ENCODE measurements at places on chromosomes 1 and 21. TPM values are rescaled to one million over a fixed set of nuclear protein-coding genes. Genes with fewer than 3 reads are reported as not detected.

GPR61 gene
- not detected for total RNA-seq

DNA sequence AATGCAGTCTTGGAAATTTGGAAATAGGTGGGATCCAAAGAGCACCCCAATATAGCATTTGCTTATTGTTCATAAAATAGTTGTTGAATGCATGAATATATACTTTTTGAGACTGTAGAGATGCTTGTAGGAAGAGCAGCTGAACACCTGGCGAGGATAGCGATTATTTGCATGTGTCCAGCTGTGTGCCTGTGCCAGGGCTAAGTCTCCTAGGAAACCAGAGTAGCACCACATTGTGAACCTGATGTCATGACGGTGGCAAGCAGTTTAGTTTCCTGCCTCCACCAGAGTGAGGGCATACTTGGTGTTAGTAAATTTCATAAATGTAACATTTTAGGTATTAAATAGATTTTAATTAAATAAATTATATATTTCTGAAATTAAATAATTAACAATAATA, 37.3 kb upstream of the IRF2BP2 start:
- no peak for DNase-seq

AIRE gene
- total RNA-seq, result not detected

DNA sequence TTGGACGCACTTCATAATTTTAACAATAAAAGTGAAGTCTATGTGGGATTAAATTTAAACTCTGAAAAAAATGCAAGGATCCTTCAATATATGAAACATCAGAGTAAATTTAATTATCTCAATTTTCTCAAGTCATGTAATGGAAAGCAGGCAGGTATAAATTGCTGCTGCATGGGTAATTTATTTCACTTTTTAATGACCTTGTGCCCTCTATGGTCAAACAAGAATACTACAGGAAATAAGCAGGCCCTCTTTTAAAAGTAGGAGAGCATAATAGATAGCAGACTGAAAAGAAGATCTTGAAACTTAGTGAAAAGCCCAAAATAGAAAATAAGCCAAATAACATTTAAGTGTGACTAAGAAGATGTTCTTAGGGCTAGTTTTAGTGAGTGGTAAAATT, 22.9 kb downstream of the BCAS2 start:
- DNase-seq, result no peak

- DNase-seq, result no peak
These were observed 29.9 kb downstream of the VASH2 start for GRCh38 chr1:212980123-212980785.

SORT1 gene
- total RNA-seq, result 107 TPM

GRCh38 chr1:204313675-204314074, 46.1 kb downstream of the PLEKHA6 start:
- DNase-seq, result no peak

DNA sequence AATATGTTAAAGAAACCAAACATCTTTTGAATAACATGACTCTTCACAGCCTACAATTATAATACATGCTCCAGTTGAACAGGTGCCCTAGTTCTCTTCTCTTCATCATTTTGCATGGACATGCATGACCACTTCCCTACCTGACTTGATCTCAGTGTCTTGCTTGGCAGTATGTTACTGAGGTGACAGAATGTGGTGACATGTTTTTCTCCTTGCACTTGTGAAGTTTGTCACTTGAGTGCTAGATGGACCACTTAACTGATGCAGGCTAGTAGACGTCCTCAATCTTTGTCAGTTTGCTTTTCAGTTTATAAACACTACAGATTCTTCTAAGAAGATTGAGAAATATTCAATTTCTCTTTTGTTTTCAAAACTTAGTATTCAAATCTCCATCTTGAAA, 10.1 kb upstream of the KRTAP13-2 start:
- DNase-seq, result no peak

- no peak for DNase-seq
These were observed at the start of gene CATSPER4 for GRCh38 chr1:26190373-26190987. CATSPER4 (plus strand) TSS chr1:26190602; CDS start chr1:26190628, 26 bp downstream.

MNDA gene
- not detected for total RNA-seq

- no peak for DNase-seq
These were observed 24.5 kb upstream of the POU2F1 start for GRCh38 chr1:167196166-167196565.

DNA sequence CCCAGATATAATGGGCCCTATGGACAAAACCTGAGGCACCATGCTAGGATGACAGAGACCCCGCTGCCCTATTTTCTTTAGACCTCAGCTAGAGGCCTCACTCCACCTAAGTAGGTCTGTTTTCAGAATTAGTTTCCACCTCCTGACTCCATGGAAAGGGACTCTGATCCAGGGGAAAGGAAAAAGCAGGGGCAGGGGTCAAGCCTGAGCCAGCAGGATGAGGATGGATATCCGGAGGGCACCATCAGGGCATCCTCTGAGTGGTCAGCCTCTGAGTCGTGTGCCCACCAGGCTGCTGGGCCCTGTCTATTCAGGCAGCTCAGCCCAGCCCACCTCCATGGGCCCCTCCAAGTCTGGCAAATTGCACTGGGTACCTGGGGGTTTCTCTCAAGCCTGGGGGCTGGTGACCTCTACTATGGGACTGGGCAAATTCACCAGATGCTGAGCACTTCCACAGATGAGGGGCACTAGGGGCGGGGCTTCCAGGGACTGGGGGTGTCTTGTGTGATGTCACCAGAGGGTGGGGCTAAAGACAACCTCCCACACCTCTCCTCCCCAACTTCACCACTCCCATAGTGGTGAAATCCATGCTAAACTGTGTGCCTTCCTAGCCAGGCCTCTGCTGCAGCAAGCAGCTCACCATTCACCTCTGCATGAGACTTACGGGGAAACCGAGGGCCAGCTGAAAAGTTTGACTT, 5.5 kb downstream of the PAQR7 start:
- DNase-seq, result no peak

CR2 gene
- not detected for total RNA-seq

GRCh38 chr1:208654241-208654640, 410.1 kb upstream of the PLXNA2 start:
- DNase-seq, result no peak

DNA sequence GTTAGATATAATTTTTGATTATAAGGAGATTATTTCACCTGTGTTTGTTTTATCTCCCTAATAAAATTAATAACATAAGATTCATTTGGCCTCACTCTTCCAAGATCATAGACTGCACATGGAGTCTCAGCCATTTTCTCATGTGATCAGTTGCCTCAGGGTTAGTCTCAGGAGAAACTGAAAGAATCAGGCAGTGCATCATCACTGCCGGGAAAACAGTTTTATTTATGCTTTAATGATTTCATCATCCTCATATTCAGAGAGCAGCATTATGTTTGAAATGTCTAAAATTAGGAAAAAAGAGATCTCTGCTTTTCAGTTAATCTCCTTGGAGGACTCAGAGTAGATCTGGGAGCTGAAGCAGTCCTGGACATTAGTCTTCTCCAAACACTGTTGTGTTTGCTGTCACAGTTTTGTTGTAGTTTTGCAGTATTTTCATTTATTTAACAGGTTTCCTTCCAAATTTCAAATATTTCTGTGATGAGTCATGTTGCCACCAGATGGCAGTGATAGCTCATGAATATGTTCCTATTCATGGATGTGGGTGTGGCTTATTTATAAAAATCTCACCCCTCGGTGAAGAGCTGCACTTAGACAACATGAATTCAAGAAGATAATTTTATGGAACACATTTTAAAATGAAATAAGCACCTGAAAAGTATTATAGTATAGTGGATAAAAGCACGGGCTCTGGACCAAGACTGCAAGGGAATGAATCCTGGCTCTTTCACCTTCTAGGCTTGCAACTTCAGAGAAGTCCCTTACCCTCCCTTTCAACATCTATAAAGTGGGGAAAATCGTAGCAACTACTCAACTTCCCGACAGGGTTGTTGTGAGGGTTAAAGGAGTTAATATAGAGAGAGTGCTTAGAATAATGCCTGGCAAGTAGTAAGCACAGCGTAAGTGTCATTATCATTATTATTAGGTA, 31.2 kb downstream of the CHD1L start:
- DNase-seq, result no peak

GRCh38 chr1:2376931-2377672, 14.3 kb downstream of the MORN1 start:
- peak; percentile 79 for DNase-seq

- no peak for DNase-seq
These were observed 53.2 kb upstream of the RAVER2 start for GRCh38 chr1:64691626-64692025.

DNA sequence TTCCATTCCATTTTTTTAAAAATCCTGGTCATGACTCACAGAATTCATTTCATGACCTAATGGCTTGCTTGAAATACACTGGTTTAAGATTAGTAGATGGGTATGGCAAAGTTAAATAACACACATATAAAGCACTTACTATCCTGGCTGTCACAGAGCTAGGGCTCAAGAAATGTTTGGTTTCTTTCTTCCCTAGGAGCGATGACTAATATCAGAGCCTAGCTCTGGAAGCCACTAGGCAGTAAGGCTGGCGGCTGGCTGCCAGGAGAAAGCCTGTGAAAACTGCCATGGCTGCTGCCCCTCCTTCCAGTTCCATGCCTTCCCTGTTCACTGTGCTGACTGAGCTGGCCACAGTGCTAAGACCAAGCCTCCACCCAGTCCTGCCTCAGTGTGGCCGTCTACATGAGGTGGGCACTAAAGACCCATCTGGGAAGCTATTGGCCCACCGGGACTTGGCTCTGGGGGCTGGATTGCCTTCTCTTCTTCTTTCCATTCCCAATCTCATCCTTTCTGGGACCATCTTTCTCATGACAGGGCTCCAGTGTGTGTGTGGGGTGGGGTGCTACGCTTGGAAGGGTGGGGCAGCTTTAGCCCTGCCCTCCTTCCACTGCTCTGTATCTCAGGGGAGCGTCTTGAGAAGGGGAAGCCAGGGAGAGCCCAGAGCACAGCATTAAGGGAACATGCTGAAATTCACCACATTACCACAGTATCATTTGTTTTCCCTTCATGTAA, 10.8 kb upstream of the ASCL5 start:
- DNase-seq, result peak; percentile 90

HCRTR1 gene
- total RNA-seq, result 0.21 TPM

GRCh38 chr1:28428012-28428411, 58.5 kb downstream of the PHACTR4 start:
- DNase-seq, result no peak

DNA sequence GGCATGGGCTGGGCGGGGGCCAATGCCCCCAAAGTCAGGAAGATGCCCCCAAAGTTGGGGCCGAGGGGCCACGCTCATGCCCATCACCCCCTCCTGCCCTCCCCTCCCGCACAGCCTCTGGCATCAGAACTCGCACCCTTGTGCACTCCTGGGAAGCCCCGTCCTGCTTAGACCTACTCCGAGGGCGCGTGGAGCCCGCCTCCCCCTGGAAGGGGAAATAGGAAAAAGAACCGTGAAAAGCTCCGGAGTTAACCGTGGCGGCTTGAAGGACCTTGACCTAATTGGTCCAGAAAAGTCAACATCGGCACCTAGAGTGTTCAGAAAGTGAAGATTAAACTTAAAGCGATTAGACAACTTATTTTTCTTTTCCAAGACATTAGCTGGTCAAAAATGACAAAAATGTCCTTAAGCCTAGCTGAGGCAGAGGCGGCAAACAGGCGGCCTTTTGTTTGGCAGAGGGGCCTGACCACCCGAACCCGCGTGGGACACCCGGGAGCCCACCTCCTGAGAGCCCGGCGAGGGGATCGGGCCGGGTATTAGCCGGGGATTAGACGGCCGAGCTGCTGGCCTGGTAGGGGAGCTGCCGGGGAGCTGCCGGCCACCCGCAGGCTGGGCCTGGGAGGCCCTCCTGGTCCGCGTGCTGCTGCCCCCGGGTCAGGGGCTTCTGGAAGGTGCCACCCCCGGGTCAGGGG, 65.5 kb downstream of the PRDM16 start:
- DNase-seq, result no peak

DNA sequence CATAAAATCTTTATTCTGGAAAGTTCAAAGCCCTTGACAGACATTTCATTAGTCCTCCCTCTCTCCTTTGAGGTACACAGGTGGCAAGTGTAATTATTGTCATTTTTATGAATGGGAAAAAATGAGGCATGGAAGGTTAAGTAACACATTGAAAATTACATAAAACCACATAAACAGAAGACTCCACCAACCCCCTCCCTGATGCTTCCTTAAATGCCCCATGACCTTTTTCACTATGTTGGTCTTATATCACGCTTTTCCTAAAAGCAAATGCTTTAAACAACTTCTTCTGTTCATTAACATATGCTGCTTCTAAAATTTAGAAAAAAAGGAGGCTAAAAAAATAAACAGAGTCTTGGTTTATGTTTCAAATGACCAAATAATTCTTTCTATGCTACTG, 648.4 kb downstream of the PTPRC start:
- DNase-seq, result no peak

DNA sequence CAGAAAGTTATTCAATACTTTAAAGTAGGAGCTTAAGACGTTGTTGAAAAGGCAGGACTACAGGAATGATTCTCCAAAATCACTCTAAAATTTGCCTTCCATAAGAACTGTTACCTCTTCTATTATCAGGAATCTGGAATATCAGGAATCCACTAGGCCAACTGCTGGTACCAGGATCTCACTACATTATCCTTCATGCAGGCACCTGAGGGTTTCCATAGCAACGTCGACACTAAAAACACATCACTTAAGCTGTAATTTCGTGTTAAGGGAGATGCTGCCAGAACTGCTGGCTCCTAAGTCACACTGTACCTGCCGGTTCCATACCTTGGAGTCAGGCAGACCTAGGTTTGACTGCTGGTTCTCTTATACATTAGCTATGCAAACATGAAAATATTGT, 139.7 kb upstream of the C1orf87 start:
- DNase-seq, result no peak

LINGO4 gene
- not detected for total RNA-seq

CR1 gene
- not detected for total RNA-seq

ANGPTL1 gene
- 4.7 TPM for total RNA-seq

- DNase-seq, result no peak
These were observed 42.3 kb downstream of the HLX start for GRCh38 chr1:220921498-220921897.

- DNase-seq, result no peak
These were observed 3.5 kb downstream of the MARCKSL1 start for GRCh38 chr1:32332290-32333079.

KCNJ6 gene
- 4.2 TPM for total RNA-seq

PGBD5 gene
- 5.4 TPM for total RNA-seq

DNA sequence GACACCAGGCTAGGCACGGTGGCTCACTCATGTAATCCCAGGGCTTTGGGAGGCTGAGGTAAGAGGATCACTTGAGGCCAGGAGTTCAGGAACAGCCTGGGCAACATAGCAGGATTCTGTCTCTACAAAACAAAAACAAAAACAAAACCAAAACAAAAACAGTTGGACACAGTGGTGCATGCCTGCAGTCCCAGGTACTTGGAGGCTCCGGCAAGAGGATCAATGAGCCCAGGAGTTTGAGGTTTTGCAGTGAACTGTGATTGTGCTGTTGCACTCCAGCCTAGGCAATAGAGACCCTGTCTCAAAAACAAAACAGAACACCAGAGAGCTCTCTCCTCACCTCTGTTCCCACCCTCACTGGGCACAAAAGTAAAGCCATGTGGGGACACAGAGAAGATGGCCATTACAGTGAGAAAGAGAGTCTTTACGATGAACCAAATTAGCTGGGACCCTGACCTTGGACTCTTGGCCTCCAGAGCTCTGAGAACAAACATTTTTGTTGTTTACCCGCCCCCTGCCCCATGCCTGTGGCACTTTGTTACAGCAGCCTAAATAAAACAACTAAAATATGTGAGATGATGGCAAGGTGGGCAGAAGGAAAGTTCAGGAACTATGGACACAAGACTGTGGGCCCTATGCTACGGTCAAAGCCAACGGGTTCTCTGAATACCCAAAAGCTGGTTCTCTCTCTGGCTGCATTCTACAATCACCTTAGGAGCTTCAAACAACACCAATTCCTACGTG, 9.8 kb downstream of the NADK start:
- DNase-seq, result peak; percentile 7
